NCI-H82 (cell line): ENCODE measurements at places on chromosomes 7 and 10.

DNA sequence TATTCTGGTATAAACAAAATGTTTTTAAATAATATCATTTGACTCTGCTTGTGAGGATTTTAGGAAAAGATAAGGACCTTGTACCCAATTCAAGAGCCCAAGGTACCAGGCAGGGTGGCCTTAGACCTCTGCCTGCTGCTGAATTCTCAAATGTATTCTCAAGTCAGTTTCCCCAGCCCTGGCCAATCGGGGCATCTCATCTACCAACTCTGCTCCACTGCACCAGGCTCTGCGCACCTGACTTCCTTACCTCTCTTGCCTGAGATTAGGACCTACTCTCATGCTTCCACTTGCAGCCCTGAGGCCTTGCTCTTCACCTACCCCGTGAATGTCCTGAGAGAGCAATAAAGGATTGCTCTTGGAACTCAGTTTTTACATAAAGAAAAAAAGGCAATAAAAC is 69.6 kb upstream of the EZH2 start:
- no peak for DNase-seq

DNA sequence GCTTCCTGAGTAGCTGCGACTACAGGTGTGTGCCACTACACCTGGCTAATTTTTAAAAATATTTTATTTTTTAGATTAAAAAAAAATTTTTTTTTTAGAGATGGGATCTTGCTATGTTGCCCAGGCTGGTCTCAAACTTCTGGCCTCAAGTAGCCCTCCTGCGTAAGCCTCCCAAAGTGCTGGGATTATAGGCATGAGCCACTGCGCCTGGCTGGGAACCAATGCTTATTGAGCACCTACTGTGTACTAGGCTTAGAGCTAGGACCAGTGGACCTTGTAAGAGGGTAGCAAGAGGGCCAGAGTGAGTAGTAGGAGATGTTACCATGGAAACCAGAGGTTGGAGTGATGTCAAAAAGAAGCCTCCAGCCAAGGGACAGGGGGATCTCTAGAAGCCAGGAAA is 31.2 kb downstream of the COL26A1 start:
- no peak for DNase-seq

- DNase-seq, result peak; percentile 53
These were observed 246.6 kb downstream of the ADRA2A start for GRCh38 chr10:111323389-111323966.

DNA sequence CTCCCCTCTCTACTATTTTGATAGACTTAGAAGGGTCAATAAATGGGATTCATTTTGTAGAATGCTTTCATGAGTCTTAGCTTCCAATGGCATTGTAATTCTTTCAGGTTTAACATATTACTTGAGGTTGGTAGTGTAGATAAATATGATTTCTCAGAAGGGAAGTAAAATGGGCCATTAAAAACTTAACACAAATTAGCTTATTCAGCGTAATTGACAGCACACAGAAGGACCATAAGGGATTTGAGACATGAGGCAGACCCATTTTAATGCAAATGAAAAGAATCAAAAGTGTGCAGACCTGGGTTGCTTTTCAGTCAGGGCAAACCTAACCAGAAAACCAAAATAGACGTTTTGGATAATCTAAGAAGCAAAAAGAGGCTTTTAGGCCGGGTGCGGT is 156.6 kb upstream of the CNTNAP2 start:
- no peak for DNase-seq

- DNase-seq, result no peak
These were observed 89.0 kb downstream of the JMJD1C start for GRCh38 chr10:63376560-63377304.

DNA sequence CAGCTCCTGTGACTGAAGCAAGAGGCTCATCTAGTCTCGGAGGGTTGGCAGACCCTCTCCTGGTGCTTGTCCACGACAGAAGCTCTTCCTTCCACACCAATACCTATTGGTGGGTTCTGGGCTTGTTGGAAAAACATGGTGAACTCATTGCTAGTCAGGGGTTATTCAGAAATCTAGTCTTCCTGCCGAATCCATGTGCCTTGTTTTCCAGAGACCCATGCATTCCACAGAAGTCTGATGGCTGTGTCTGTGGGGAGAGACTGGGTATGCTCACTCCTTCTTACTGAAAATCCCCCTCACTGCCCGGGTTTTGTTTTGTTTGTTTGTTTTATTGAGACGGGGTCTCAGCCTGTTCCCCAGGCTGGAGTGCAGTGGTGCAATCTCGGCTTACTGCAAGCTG is 138.3 kb downstream of the DNAJB6 start:
- no peak for DNase-seq

GRCh38 chr10:125049216-125049881 is 107.4 kb downstream of the ZRANB1 start:
- no peak for DNase-seq

GRCh38 chr7:157432541-157432956 is 95.7 kb downstream of the DNAJB6 start:
- peak; percentile 80 for DNase-seq

- DNase-seq, result peak; percentile 7
These were observed 34.0 kb upstream of the DNMBP start for GRCh38 chr10:100043796-100044195.
